CD4-positive, alpha-beta T cell treated with Interleukin-17A for 1 hour (primary cell): ENCODE measurements at places on chromosomes 11 and 22.
A peak's percentile ranks its signal among the peaks of the same experiment; 100 is the strongest.

- peak; percentile 40 for DNase-seq
These were observed 3.1 kb upstream of the ADORA2A start for GRCh38 chr22:24424001-24424900.

- DNase-seq = peak; percentile 42
These were observed 3.2 kb downstream of the TAF1D start for GRCh38 chr11:93737904-93738612.

GRCh38 chr11:17801166-17801565, 66.6 kb downstream of the KCNC1 start:
- no peak for DNase-seq

DNA sequence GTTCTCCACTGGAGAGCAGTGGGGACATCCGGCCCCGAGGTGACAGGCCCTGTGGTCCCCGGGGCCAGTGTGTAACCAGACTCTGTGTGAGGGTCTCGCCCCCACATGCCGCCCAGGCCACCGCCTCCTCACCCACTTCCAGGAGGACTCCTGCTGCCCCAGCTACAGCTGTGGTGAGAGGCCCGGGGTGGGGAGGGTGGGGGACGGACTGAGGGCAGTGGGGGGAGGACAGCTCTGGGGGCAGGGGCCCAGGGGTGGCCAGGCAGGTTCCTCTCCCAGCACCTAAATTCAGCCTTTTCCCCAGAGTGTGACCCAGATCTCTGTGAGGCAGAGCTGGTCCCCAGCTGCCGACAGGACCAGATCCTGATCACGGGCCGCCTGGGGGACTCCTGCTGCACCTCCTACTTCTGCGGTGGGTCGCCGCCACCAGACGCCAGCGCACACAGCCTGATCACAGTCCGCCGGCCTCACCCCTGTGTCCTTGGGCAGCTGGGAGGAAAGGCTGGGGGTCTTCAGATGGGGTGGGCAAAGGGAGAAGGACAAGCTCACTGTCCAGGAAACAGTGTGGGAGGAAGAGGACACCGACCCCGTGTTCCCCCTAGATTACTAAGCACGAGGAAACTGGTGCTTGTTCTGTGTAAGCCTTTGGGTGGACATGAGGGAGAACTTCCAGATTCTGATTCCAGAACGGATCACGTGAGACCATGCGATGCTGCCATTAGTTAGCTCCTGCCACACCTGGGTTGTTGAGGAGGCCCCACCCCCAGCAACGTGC, 84.4 kb upstream of the MYOD1 start:
- no peak for DNase-seq

GRCh38 chr22:44876921-44877320, 124.5 kb downstream of the ARHGAP8 start:
- DNase-seq = no peak

DNA sequence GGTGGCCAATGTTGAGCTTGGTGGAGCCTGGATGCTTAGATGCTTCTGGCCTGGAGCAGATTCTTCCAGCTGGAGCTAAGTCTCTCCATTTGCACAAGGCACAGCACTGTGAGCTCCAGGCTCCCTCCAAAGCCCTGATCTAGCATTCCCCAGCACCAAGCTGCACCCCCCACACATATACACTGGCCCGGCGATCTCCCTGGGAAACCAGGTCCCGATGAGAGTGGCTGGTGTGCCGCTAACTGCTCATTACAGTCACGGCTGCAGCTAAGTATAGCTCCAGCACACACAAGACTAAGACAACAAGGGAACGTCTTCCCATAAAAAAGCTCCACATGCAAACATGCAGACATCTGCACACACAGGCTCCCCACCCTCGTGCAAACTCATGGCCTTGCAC, 17.6 kb downstream of the KCNC1 start:
- DNase-seq = no peak

DNA sequence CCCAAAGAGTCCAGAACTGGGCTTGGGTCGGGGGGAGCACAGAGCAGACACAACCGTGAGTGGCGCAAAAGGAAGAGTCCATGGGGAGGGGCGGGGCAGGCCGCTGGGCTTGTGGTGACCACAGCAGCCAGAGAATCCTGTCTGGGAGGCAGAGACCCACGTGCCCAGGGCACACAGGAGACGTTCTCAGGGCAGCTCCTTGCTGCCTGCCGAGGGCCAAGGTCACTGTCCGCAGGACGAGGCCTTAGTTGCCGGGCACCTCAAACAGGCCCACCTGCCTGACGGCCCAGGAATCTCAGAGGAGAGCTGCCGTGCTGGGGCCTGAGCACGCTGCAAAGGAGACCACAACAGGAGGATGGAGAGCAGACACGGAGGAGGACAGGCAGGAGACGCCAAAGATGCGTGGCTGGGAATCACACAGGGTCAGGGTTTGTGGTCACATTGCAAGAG, 87.8 kb downstream of the MYEOV start:
- DNase-seq = no peak

- no peak for DNase-seq
These were observed 9.6 kb downstream of the PNPLA5 start for GRCh38 chr22:43882122-43882767.

DNA sequence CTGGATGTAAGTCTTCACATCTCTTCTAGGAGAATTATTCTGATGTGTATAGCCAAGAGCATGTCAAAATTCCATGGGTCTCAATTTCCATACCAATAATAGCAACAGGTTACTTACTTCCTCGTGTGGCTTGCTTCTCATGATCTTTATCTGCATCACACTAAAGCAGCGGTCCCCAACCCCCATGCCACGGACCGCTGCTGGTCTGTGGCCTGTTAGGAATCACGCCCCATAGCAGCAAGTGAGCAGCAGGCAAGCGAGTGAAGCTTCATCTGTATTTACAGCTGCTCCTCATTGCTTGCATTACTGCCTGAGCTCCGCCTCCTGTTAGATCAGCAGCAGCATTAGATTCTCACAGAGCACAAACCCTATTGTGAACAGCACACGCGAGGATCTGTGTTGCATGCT, 28.9 kb upstream of the SLC25A1 start:
- DNase-seq = no peak
